Fibroblast of skin of left quadriceps (primary cell): ENCODE measurements at places on chromosomes 4 and X.

GRCh38 chr4:40314951-40315350 lies 20.2 kb upstream of the CHRNA9 start:
- DNase-seq = no peak

DNA sequence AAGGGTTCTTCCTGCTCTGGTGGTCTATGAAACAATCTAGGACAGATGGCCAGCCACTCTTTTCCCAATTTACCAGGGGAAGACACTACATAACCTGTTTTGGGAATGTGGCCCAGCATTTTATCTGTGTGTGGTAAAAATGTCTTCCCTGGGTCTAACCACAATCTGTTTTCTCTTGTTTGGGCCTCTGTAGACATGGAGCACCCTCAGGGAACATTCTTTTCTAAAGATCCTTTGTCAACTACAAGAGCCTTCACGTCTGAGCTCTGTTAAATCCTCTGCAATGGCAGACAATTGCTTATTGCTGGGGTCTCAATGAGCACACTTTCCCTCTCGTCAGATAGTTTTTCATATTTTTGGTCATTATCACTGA lies 35.5 kb downstream of the PLAC1 start:
- no peak for DNase-seq

DNA sequence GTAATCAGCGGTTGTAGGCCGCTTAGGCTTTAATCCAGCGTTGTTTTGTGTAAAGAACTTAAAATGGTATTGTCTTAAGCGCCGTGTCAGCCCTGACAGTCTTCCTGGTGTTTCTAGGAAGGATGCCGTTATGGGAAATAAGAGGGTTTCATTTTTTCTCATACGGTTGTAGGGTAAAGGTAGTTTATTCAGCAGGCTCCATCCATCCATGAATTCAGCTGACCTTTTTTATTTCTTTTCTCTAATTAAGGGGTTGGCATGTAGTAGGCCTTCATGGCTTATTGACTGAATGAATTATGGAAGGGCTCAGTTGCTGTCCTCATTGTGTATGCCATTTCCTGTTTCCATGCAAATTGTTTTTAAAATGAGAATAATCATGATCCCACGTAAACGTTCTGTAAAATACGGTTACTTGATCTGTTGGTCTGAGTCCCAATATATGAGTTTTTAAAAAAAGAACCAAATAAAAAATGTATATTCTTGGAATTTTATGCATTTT lies 693 bp downstream of the OCIAD1 start:
- no peak for DNase-seq

- DNase-seq = peak; percentile 34
Measured at GRCh38 chr4:94595880-94596483, 144.2 kb downstream of the PDLIM5 start.

- DNase-seq = no peak
Measured at GRCh38 chrX:119895843-119896326, at the start of gene AKAP14. Gene AKAP14, plus strand, starts transcription at chrX:119895893. Its CDS starts 7,331 bp downstream, at chrX:119903224.
